ENCODE measurements at places on chromosomes 13 and 19.

DNA sequence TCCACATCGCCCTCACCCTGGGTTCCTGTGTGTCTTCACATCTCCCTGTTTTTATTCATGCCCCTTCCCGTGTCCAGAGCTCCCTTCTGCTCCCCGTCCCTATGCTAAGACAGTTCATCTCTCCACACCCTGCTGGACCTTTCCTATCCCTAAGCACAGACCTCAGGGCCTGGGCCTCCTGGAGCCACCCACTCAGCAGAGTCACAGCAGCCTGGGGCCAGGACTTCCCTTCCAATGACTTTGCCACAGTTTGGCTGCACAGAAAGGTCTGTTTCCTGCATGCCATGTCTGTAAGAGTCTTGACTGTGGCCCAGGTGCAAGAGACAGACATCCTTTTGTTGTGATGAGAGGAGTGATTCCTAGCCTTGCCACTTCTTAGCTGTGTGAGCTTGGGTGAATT is 470.7 kb downstream of the TSHZ3 start:
- DNase-seq: no peak

DNA sequence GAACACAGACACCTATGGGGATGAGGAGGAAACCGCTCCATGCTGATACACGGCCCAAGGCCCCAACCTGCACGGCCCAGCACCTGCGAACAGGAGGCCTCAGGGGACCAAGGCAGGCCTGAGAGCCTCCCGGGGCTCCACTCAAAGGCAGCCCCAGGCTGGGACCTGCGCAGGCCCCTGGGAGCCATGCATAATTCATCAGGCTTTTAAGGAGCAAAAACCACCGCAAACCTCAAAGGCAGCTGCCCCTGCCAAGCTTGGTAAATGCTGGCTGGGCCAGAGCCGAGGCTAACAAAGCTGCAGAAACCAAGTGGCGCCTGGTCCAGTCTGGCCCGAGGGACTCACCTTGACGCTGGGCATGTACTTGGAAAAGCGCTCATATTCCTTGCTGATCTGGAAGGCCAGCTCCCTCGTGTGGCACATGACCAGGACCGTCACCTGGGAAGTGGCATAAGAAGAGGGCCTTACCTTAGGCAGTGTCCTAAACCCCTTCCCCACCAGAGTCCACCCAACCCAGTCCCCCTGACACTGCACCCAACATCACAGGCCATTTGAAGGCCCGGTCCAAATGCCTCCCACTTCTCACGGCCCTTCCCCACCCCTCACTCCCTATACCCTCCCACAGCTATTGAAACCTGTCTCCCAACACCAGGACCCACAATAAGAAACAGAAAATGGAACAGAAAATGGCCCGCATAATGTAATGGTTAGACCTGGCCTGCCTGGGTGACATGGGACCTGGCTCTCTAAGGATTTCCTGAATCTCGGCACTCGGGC is 7.8 kb downstream of the DDX39A start:
- DNase-seq: no peak

DNA sequence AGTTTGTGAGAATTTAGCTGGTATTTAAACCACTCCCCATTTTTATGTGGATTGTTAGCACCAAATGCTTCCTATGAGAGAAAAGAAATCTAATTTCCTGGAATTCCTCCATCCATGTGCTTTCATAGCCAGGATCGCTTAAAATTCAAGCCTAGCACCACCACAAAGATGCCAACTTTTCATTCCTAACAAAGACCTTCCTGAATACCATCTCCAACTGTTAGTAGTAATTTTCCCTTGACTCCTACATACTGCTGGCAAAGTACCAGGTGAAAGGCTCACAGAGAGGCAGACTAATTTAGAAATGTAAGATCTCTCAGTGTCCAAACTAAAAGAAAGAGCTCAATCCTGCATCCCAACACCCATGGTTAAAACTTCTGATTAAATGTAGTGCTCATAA is 386.3 kb downstream of the KCTD12 start:
- DNase-seq: no peak

DNA sequence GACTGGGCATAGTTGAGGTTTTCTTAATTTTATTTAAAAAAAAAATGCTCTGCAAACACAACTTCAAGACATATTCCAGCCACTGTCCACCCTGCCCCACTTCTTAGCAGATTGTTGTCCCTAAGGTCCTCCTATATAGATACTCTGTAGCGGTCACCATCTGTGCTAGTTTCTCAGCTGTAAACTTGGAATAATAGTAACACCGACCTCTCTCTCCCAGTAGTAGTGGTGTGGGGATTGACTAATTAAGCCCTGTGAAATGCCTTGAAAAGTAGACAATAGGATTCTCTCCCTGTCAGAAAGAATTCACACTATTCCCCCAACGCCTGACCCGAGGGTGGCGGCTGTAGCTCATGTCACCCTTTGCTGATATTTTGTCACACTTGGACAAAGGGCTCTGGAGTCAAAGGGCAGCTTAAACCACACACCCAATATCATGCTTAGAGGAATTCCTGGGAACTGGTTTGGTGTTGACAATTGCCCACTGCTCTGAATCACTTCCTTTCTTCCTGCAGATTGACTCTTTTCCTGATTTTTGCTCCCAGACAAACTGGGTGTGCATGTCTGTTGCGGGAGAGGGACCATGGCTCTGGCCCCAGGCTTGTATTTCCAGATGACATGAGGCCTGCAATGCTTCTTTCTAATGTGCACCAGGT is 9.2 kb upstream of the SERP2 start:
- peak; percentile 57 for DNase-seq

GRCh38 chr13:105616333-105617075 is 919.0 kb downstream of the EFNB2 start:
- DNase-seq: no peak

- DNase-seq: peak; percentile 80
Observed at GRCh38 chr13:99812625-99813024, 158.9 kb downstream of the ZIC5 start.

DNA sequence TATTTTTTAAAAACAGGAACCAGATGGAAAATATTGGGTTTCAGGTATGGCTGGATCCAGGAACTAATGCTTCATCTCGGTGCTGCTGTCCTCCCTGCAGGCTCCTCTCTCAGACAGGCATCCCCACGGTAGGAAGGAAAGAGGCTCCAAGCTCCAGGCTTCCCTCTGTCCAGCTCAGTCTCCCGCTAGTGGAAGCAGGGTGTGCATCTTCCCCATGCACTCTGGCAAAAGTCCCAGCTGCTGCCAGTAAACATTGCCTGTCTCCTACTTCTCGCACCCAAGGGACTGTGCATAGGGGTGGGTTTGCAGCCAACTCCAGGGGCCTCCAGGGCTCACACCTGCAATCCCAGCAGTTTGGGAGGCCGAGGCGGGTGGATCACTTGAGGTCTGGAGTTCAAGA is 29.2 kb downstream of the IL12RB1 start:
- DNase-seq: no peak

GRCh38 chr13:112171570-112171965 is 104.6 kb downstream of the SOX1 start:
- no peak for DNase-seq

DNA sequence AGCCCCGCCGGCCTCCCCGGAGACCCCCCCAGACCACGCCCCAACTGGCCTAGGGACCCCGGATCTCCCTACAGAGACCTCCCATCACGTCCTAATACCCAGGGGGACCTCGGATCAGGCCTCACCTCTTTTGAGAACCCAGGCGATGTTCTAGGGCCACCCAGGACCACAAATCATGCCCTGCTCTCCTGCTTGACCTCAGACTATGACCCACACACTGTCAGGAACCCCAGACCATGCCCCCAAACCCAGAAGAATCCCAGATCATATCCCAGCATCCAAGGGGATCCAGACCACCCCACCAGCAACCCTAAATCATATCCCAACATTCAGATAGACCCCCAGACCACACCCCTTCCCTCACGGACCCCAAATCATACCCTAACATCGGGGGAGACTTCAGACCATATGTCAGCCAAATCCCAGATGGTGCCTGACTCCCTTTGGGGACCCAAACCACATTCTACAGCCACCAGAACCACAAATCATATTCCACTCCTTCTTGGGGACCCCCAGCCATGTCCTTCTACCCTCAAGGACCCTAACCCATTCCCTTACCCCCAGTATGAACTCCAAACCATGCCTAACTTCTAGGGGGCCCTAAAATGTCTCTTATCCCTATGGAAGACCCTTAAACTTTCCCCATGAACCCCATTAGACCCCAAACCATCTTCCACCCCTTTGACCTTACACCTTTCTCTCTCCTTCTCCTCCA is 611 bp upstream of the LRFN1 start:
- no peak for DNase-seq

DNA sequence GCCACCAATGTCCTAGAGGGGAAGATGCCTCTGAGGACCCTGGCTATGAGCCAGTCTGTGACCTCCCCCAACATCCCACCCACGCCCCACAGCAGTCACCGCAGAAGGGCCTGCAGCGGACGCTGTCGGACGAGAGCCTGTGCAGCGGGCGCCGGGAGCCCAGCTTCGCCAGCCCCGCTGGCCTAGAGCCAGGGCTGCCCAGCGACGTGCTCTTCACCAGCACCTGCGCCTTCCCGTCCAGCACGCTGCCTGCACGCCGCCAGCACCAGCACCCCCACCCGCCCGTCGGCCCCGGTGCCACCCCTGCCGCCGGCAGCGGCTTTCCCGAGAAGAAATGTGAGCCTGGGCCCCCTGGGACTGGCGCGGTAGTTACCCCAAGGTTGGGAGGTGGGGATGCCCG is 30.6 kb downstream of the DPF1 start:
- DNase-seq: no peak

DNA sequence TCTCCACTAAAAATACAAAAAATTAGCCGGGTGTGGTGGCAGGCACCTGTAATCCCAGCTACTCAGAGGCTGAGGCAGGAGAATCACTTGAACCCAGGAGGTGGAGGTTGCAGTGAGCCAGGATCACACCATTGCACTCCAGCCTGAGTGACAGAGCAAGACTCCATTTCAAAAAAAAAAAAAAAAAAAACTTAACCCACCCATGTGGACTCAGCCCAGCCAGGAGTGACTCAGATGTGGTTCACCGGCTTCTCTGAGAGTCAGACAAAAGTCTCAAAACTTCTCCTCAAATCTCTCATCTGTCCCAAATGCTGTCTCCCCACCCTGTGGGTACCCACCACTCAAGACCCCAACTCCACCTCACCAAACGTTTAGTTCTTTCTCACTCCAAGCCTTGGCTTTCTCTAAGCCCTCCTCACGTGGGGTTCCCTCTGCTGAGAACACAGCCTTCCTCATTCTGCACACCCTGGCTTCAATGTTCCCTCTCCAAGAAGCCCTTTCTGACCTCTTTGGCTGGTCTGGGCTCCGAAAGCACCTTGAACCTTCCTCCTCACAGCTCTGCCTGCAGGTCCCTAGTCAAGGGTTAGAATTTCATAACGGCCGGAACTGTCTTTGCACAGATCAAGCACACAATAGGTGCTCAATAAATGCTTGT is 11.1 kb upstream of the RAB3A start:
- DNase-seq: peak; percentile 32

- DNase-seq: no peak
Observed at GRCh38 chr19:55594996-55595545, 4.2 kb downstream of the FIZ1 start.

DNA sequence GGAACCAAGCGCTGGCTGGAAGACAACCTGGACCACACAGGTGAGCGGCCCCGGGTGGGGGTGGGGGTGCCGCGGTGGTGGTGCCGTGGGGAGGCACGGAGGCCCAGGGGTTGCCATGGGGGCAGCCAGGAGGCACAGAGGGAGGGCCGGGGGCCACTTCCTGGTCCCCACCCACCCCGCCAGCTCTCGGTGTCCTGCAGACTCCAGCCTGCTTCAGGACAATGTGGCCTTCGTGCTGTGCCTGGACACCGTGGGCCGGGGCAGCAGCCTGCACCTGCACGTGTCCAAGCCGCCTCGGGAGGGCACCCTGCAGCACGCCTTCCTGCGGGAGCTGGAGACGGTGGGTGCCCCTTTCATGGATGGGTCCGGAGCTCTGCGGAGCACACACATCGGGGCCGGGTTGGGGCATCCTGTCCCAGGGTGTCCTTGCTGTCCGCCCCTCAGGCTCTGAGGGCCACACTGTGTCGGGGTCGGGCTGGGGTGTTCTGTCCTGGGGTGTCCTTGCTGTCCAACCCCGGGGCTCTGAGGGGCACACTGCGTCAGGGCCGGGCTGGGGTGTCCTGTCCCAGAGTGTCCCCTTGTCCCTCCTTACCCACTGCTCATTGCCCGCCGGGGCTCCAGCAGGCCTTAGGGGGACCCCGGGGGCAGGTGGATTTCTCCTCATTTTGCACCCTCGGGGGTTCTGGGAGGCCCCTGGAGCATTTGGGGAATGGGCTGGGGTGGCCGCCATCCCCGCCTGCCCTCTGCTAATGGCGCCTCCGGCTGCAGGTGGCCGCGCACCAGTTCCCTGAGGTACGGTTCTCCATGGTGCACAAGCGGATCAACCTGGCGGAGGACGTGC is 18.3 kb downstream of the NCLN start:
- no peak for DNase-seq

GRCh38 chr13:59274958-59275727 is 888.6 kb downstream of the DIAPH3 start:
- DNase-seq: no peak

GRCh38 chr13:37118016-37118415 is 12.6 kb upstream of the CSNK1A1L start:
- no peak for DNase-seq

DNA sequence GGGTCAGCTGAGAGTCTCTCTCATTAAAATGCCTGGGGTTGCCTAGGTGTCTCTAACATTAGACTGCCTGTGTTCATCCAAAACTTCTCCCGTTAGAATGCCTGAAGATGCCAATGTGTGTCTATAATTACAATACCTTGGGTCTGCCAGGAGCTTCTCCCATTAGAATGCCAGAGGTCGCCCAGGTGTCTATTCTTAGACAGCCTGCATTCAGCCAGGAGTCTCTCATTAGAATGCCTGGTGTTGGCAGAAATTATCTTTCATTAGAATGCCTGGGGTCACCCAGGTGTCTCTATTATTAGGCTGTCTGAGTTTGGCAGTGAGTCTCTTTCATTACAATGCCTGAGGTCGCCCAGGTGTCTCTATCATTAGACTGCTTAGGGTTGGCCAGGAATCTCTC is 1560.2 kb downstream of the UQCRFS1 start:
- no peak for DNase-seq

DNA sequence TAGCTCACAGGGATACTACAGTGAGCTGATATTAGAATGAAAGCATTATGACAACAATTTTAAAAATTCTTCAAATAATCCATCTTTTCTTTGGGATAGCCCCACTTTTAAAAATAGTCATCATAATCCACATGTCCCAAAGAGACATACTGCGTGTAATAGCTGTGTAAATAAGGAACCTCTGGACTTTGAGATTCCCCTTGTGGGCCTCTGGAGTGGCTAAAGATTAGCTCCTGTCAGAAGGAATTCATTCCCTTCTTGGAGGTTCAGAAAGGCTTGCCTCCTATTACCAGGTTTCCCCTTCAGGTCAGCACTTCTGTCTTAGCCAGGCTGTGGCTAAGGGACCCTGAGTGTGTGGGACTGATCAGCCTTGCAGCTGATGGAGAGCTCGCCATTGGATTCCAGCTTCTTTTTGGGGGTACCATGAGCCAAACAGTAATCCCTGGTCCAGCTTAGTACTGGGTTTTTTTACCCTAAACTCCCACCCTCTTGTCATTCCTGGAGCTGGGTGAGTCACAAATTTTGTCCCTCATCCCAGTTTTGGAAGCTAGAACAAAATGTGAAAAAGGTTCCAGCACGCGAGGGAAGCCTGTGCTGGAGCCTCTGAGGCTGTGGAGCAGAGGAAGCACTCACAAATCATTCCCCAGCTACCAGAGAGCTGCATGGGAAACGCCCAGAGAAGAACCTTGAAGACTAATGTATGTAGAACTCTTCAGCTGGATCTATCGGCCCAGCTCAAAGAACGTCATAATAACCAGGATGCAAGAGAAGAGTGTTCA is 96.7 kb downstream of the RNASEH2B start:
- DNase-seq: peak; percentile 64

Data from AG10803 (cell line).